ENCODE measurements at places on chromosomes 5 and 9.

- DNase-seq, result no peak
Measured at GRCh38 chr5:98259595-98259994, 513.9 kb upstream of the RGMB start.

GRCh38 chr9:16864649-16865434 is 5.6 kb downstream of the BNC2 start:
- peak; percentile 48 for DNase-seq

GRCh38 chr9:102185962-102186361 is 447.5 kb upstream of the GRIN3A start:
- no peak for DNase-seq

GRCh38 chr5:143403593-143404415 is at the start of gene NR3C1:
TSS of gene NR3C1 (minus strand) at chr5:143403686. CDS start at chr5:143400839, 2,847 bp downstream.
- peak; percentile 75 for DNase-seq

Data from fibroblast of skin of left quadriceps (primary cell).